ENCODE measurements at places on chromosomes 7 and 10.

DNA sequence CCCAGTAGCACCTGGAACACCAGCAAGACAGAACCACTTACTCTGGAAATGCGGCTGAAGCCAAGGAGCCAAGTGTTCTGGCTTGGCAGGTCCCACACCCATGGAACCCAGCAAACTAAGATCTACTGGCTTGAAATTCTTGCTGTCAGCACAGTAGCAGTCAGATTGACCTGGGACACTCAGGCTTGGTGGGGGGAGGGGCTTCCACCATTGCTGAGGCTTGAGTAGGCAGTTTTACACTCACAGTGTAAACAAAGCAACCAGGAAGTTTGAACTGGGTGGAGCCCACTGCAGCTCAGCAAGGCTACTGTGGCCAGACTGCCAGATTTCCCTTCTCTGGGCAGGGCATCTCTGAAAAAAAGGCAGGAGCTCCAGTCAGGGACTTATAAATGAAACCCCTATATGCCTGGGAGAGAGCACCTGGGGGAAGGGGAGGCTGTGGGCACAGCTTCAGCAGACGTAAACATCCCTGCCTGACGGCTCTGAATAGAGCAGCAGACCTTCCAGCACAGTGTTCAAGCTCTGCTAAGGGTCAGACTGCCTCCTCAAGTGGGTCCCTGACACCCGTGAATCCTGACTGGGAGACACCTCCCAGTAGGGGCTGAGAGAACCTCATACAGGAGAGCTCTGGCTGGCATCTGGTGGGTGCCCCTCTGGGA lies 121.2 kb downstream of the MTERF1 start:
- no peak for DNase-seq

DNA sequence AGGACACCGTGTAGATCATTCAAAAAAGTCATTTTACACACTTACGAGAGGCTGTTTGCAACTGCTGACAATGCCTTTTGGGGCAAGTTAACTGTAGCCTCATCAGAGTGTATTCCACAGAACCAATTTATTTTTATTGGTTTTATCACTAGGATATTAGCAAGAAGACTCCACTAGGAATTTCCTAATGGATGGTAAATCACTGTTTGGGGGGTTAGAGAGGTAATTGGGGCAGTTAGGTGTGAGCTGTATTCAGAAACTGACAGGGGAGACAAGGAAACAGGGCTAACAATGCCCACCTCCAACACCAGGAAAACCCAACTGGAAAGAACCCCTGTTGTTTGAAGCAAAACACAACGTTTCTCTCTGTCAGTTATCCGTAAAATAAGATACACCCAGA lies 383.0 kb upstream of the SHH start:
- no peak for DNase-seq

DNA sequence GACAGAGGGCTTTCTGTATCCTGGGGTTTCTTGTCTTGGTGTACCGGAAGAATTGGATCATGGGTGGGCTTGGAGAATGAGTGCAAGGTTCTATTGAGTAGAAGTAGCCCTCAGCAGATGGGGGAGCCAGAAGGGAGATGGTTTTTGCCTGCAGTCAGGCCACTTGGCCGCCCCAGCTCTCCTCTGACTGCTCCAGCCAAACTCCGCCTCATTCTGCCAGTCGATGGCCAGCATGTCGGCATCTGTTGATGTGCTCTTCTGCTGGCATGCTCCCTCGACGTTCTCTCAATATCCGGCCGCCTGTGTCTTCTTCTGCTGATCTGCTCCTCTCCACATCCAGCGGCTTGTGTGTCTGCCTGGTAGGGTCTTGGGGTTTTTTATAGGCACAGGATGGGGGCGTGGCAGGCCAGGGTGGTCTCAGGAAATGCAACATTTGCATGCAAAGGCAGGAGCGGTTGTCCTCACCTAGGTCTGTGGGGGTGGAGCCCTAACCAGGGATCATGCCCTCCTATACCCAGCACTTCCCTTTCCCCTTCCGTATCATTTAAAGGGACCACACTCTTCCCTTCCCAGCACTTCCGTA lies 40.2 kb upstream of the TNS3 start:
- no peak for DNase-seq

- DNase-seq: no peak
These were observed 2.8 kb upstream of the ERCC6 start for GRCh38 chr10:49541762-49542161.

GRCh38 chr7:135195156-135195555 lies 16.2 kb downstream of the WDR91 start:
- DNase-seq: no peak

DNA sequence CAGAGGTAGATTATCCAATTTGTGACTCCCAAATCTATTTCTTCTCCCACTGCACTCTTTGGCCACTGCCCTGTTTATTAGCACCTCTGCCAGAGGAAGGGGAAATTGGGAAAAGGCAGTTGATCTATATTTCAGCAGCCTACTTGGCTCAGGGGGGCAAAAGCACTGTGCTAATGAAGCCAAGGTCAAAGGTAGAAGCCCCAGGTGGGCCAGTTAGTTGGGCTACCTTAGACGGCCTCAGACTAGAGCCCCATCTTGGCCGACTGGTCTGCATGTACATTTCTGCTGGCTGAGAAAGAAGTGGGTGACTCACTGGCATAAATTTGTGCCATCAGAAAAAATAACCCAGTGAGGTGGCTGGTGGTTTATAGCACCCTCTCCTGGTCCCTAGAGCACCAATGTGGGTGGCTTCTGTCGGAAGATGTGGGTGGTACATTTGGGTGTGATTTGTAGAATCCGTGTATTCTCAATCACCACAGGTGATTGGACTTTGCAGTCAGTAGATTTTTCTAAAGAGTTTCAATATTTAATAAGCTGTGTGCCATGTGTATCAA lies 293.3 kb upstream of the MKI67 start:
- no peak for DNase-seq

DNA sequence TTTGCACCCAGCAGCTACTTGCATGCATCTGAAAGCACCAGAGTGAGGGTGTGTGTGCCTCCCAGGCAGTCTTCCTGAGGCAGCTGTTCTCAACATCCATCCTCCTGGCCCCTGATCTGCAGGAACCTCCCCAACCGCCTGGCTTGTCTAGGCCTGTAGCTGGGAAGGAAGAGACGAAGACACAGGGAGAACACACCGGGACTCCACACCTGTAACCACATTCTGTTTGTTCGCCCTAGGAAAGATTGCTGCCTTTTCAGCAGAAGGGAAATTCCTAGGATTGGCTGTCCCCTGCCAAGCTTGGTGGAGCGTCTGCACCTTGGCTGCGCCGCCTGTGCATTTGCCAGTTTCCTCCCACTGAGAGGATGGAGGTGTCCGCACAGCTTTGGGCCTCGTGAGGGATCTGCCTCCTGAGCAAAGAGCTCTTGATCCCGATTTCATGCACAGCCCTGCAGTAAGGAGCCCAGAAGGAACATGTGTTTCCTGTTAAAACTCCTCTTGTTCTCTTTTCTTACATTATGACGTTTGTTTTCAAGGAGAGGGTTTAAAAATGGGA lies 154.6 kb downstream of the TPST1 start:
- DNase-seq: no peak

DNA sequence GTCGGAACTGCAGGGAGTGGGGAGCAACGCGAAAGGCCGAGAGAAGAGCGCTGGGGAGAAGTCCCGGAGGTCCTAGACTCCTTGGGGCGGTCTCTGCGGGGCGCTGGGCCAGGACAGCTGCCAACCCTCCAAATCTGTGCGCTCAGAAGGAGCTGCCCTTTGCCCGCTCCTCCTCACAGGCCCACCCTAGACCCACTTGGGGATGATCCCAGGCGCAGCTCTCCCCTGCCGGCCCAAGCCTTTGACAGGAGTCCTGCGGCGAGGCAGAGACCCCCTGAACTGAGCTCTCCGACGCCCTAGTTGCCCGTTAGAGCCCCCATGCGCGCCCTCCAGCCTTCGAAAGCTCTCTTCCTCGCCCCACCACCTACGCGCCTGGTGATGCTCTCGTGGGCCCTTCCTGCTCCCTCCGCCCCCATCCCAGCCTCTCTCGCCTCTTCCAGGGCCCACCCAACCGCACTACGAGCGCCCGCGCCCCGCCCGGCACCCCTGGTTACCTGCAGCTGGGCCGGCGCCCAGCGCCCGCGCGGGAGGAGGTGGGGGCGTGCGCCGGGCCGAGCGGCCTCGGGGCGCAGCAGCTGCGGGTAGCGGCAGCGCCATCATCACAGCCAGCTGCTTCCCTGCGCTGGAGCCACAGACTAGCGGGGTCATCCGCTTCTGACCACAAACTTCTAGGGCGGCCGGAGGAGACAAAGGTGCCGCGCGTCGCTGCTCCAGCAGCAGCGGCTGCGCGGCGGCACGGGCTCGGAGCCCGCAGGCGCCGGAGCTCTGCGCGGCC lies 353.4 kb downstream of the DNAJB6 start:
- DNase-seq: no peak

GRCh38 chr7:38413784-38414183 lies 140.3 kb upstream of the TARP start:
- no peak for DNase-seq

GRCh38 chr7:70132226-70132851 lies 534.1 kb downstream of the AUTS2 start:
- DNase-seq: no peak

DNA sequence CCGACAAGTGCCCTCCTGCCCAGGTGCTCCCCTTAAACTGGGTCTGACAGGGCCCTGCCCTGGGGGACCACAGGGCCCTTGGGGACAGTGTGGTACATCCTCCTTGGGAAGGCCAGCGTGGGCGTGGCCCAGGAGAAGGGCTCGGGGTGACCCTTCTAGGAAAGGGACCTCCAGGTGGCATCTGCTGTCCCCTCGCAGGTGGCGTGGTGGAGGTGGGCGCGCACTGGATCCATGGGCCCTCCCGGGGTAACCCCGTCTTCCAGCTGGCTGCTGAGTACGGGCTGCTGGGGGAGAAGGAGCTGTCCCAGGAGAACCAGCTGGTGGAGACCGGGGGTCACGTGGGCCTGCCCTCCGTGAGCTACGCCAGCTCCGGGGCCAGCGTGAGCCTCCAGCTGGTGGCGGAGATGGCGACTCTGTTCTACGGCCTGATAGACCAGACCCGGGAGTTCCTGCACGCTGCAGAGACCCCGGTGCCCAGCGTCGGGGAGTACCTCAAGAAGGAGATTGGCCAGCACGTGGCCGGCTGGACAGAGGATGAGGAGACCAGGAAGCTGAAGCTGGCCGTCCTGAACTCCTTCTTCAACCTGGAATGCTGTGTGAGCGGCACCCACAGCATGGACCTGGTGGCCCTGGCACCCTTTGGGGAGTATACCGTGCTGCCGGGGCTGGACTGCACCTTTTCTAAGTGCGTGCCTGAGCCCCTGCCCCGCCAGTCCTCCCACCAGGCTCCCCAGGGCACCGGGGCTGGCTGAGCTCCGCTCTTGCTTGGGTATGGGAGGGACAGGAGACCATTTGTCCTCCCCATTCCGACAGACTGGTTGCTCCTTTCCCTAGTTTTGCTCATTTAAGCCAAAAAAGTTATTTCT lies 972 bp downstream of the PAOX start:
- no peak for DNase-seq

- no peak for DNase-seq
These were observed 136.5 kb downstream of the EPC1 start for GRCh38 chr10:32210306-32211045.

- DNase-seq: peak; percentile 68
These were observed 17.6 kb downstream of the DNAJB12 start for GRCh38 chr10:72337039-72337629.

DNA sequence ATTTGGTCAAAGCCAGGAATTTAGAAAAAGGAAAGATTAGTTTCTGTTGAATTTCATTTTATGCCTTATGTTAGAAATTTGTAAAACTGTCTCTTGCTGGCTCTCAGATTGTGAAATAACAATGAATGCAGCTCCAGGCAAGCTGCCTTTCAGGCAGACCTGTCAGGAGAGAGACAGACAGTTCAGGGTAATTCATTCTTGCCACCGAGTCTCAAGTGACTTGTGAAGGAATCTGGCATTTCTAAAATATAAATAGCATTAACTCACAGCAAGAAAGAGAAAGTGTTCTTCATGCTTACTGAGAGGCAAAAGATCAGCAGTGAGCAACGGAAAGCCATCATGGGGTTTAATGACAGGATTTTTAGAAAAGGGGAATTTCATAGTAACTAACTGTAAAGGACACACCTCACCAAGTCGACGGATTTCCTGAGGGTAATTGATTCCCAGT lies 442.3 kb upstream of the AKR1E2 start:
- DNase-seq: no peak

GRCh38 chr7:33310546-33310945 lies 181.2 kb downstream of the BBS9 start:
- no peak for DNase-seq

- no peak for DNase-seq
These were observed 105.9 kb upstream of the SH2B2 start for GRCh38 chr7:102180727-102181126.

GRCh38 chr7:151181011-151181431 lies 6.0 kb downstream of the ASB10 start:
- no peak for DNase-seq

DNA sequence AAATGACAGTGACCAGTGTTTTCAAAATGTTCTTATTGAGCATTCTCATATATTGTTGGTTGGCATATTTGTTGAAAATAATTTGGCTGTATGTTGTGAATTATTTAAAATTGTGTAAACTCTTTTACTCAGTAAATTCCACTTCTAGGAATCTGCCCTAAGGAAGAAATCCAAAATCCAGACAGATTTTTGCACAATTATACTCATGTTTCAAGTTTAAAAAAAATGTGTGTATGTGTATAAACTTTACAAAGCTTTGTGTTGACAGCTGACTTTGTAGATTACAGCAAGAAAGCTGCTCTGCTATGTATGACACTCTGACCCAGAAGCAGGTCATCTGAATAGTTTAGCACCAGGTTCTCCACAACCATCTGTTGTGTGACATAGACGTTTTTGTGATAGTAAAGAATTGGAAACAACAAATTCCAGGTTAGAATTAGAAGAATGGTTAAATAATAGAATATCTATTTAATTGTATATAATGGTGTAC lies 21.6 kb downstream of the KIFBP start:
- DNase-seq: no peak

GRCh38 chr10:1178506-1178905 lies 122.3 kb downstream of the WDR37 start:
- DNase-seq: no peak

DNA sequence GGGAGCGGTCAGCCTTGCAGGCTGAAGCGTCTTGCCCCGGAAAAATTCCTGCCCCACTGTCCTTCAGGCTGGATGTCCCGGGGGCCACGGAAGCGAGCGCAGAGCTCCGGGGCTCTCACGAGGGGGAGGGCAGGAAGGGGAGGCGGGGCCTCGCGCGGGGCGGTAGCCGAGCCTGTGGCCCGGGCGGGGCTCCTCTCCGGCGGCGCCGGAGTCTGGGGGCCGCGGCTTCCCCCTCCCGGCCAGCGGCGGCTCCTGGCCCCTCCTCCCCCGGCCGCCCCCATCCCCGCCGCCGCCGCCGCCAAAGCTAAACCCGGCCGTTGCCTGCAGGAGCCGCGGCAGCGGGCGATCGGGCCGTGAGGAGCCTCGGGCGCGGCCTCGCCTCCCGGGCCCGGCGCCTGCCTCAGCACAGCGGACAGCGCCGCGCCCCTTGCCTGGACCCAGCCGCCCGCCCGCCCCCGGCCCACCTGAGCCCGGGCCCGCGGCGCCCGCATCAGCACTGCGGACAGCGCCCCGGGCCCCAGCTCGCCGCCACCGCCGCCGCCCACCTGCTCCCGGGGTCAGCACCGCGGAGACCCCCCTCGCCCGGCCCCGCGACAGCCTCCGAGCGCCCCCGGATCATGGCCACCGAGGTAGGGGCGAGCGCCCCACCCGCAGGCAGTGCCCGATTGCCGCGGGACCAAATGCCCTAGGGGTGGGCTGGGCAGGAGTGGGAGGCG lies at the start of gene GOLGA7B:
Gene GOLGA7B (plus strand): TSS at position 157 of the 716 bp plus-strand sequence. CDS start 461 bp downstream, at position 618.
- DNase-seq: peak; percentile 58

- peak; percentile 44 for DNase-seq
These were observed 117.3 kb downstream of the PRKAG2 start for GRCh38 chr7:151759591-151760042.
